Activated CD8-positive, alpha-beta memory T cell treated with anti-CD3 and anti-CD28 coated beads for 1 hour (primary cell): ENCODE measurements at places on chromosomes 13 and 19.

GRCh38 chr13:113229161-113229560 lies 19.7 kb downstream of the CUL4A start:
- no peak for DNase-seq

GRCh38 chr13:32136716-32137115 lies 105.1 kb downstream of the FRY start:
- DNase-seq: no peak

DNA sequence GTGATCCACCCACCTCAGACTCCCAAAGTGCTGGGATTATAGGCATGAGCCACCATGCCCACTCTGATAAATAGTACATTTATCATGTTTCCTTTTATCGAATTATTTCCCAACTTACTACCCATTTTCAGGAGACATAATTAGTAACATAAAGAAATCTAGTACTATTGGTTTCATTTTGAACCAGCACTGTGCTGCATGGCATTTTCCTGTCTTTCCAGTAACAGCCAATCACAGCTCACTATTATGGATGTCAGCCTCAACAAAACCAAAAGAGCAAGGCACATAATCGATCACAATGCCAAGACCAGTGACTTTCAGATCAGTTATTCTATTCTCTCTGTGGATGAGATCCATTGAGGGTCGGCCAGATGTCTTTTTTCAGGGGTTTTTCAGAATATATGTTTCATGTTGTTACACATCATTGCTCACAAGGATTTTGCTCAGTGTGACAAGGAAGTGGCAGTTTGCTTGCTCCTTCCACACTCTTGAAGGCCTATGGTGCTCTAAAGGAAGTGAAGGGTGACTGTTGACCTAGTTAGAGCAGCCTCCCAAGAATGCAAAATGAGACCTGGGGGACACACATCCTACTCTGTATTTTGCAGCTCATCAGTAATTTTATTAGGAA lies 233.4 kb downstream of the KCNRG start:
- DNase-seq: no peak

DNA sequence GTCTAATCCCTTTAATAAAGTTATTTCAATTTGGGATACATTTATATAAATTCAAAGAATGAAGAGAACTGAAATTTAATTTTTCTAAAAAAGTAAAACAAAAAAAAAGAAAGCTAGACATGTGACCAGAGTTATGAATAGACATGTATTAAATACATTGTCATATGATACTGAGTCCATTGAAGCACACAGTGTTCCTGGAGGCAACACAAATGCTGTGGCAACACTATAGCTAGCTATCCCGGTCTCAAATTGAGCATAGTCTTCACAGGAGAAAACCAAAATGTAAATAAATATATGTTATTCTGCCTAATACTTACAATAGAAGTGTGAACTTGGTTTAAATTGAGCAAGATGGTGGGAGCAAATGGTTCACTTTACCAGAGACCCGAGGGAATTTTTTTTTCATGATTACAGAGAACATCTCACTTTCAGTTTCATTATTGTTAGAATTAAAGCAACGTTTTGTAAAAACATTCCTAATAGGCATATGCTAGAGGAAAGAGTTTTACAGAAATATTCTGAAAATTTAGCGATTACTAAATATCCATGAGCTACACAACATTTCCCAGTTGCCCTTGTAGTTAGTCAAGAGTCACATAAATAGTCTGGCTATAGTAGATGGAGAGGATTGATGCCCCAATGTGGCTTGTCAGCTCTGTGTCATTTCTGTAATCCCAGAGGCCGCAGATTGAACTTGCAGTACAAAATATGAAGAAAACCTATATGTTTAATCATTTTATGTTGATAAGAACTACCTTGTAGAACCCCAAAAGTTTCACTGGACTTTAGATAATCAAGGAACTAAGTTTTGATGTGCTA lies 775.7 kb upstream of the SPRY2 start:
- DNase-seq: no peak

DNA sequence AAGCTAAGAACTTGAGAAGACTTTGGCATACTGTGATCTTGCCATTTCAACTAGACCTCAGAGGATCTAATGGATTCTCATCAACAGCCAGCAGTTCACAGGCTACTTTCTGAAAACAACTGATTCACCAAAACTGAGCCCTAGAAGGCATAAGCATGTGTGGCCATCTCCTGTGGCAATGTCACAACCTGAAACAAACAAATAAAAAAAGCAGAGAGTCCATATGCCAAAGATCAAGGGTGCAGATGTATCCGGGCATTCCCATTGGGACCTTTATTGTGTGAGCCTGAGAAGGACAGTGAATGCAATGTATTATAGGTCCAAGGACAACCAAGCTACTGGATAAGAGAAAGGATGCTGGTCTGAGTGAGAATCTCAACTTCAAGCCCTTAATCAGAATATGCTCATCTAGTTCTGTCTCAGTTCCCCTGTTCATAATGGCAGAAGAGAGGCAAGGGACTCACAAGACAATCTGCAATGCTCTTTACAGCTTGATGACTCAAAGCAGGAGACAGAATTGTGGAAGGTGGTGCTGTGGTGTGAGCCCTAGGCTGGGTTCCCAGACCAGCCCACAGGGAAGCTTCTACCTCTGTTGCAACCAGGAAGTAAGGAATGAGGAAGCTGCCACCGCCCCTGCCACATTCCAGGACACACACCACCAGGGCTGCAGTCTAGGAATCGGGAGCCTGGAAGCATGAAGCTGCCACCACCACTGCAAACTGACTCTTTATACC lies 133.7 kb downstream of the RAP2A start:
- DNase-seq: no peak

DNA sequence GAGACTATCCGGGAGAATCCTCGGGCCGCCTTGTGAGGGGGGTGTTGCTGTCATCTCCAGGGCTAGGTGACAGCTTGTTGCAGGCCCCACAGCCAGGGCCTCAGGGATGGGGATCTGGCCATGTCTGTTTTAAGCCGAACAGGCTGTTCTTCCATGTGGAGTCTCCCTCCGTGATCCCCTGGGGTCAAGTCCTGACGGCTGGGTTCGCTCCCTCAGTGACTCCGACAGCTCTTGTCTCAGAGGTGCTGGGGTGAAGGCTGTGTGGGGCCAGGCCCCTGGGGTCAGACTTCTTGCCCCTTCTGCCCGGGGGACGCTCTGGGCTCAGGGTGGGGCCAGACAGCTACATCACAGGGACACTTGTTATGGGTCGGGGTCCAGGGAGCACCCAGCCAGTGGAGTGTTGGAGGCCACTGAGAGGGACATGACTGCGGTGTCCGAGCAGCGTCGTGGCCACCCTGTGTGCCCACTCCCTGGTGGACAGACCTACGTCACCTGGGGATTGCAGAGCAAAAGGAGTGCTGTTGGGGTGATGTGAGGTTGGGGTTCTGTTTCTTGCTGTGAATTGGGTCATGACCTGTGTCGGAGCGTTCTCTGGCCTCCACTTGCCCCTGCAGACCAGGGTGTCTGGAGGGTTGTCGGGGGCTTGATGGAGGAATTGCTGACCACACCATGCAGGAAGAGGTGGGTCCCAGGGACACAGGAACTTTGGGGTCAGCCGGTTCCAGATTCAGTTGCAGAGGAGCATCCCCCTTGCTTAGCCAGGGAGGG lies 21.5 kb downstream of the EPN1 start:
- DNase-seq: no peak
